ENCODE measurements at places on chromosomes 1 and 21.

- DNase-seq: no peak
Measured at GRCh38 chr1:66262208-66262963, 271.6 kb upstream of the SGIP1 start.

DNA sequence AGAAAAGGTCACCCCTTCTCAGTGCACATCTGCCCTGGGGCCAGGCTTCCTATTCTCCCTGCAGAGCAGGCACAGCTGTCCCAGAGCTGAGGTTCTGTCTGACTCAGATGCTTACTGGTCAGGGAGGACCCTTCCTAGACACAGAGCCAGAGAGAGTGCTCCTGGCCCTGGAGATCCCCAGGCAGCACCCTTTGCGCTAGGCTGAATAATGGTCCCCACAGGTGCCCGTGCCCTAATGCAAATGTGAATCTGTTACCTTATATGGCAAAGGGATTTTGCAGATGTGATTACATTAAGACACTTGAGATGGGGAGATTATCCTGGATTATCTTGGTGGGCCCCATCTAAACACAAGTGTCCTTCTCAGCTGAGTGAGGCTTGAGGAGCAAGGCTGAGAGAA, 2.6 kb upstream of the TNNI1 start:
- no peak for DNase-seq

DNA sequence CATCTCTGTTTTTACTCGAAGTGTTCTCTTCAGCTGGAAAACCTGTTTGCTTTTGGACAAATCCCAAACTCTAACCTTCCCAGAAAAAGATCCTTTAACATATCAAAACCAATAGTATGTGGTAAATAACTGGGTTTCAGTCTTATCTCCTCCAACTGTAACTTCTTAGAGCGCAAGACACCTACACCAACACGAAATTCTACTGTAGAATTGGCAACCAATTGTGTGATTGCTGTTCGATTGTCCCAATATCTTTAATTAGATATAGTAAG, 5.8 kb upstream of the MPZL1 start:
- DNase-seq: no peak

DNA sequence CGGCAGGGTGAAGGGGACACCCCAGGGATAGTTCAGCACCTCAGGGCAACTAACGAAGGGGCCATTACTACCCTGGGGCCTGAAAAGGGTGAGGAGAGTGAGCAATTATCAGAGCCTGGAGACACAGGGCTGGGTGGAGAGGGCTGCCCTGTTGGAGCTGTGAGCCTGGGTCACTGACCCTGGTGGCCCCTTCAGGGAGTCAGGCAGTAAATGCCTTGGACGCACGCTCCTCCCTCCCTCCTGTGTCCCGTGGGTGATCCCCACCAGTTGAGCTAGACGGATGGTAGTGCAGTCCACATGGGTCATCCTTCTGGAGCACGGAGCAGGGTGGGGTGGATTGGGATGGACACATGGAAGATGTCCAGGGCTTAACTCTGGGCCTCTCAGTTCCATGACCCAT, 305.3 kb downstream of the PTPRU start:
- no peak for DNase-seq

DNA sequence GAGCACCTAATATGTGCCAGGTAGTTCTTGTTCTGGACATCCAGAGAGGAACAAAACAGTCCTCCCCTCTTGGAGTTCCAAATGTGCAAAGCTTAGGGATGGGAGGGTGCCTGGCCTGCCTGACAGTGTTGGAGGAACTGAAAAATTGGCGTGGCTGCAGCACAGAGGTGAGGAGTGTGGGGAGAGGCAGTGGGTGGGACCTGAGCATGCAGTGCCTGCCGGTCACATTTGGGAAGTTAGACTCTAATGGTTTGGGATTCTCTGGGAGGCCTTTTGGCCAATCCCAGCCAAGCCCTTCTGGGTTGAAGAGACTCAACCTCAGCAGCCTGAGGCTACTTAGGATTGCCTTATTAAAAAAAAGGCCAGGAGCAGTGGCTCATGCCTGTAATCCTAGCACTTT, 2.3 kb upstream of the TCEA3 start:
- DNase-seq: no peak

DNA sequence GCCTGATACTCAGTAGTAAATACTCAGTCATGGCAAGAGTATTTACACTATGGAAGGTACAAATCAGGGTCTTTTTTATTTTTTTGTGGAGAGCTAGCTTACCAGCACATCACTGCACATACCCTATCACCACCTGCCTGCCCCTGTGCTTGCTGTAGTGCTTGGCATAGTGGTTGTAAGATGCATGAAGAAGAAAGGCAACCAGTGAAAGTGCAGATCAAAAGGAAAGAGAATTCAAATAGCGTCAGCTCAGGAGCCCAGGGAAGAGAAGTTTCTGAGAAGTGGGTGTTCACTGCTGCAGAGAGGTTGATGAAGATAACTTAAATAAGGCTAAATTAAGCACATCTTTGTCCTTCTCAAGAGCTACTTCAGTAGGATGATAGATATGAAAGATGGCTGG, 76.0 kb downstream of the DTL start:
- DNase-seq: no peak

- DNase-seq: no peak
Measured at GRCh38 chr1:39173995-39174380, 30.5 kb upstream of the MACF1 start.

DNA sequence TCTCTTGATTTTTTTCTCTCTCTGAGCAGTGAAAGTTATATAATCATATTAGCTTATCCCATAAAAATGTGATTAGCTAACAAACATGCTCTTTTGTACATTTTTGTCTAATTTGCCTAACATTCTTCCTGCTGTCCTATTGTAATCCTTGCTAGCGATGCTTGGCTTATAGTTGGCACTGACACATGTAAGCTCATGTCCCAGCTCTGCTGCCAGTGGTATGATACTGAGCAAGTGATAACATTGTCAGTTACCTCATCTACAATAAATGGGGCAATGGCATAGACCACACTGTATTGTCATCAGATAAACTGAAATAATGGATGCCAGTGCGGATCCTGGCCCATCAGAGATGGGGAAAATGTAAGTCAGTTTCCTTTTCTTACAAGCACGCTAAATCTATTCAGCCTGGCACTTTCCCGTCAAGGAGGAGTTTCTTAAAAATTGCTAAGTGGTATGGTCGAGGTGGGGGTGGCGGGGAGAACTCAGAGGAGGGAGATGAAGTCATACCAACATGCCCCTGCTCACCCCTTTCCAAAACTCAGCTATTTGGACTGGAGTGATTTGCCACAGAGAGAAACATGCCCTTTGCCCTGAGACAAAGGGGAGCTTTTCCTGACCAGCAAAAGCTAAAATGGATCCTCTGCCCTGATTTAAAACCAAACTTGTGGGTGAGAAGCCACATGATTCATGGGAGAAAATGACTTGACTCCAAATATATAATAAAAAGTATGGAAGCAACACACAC, 1.3 kb downstream of the FYB2 start:
- no peak for DNase-seq

- DNase-seq: no peak
Measured at GRCh38 chr21:34126269-34126668, 52.9 kb downstream of the MRPS6 start.

- no peak for DNase-seq
Measured at GRCh38 chr1:41664861-41665640, 180.6 kb upstream of the EDN2 start.

GRCh38 chr1:151476083-151476482, 16.8 kb upstream of the POGZ start:
- no peak for DNase-seq

DNA sequence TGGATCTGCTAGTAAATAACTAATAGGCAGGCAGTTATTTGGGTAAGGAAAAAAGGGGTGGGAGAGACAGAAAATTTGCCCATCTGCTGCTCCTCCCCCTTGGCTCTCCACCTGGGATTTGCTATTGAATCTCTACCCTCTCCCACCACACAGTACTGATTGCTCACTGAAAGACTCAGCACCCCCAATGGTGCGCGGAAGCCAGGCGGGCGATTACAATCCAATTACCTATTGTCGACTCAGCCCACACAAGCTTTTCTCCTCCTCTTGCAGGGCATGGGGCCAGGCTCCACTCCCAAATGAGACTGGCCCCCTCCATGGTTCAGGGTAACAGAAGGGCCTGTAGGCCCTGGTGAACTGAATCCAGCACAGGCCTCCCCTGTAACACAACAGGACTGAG, 2.7 kb upstream of the HMGN2 start:
- DNase-seq: no peak

GRCh38 chr1:54792686-54793282, 8.3 kb downstream of the TTC22 start:
- DNase-seq: no peak

GRCh38 chr1:44511363-44511762, 106.3 kb downstream of the RNF220 start:
- no peak for DNase-seq

DNA sequence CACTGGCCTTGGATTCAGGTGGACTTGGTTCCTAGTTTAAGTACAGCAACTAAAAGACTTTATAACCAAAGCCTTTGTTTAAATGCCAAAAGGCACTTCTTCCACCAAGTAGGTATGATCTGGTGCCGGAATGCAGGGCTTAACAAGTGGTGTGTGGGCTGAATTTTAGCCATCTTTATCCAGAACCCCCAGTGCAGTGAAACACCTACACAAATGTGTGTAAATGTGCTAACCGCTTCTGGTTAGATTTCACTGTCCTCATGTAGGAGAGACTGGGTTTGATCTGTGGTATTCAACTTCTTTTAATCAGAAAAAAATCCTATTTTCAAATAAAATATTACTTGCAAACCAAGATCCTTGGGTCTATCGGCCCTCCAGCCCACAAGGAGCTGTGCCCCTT, 10.3 kb downstream of the SLAMF1 start:
- DNase-seq: no peak

GRCh38 chr1:41658431-41659158, 174.1 kb upstream of the EDN2 start:
- DNase-seq: no peak

DNA sequence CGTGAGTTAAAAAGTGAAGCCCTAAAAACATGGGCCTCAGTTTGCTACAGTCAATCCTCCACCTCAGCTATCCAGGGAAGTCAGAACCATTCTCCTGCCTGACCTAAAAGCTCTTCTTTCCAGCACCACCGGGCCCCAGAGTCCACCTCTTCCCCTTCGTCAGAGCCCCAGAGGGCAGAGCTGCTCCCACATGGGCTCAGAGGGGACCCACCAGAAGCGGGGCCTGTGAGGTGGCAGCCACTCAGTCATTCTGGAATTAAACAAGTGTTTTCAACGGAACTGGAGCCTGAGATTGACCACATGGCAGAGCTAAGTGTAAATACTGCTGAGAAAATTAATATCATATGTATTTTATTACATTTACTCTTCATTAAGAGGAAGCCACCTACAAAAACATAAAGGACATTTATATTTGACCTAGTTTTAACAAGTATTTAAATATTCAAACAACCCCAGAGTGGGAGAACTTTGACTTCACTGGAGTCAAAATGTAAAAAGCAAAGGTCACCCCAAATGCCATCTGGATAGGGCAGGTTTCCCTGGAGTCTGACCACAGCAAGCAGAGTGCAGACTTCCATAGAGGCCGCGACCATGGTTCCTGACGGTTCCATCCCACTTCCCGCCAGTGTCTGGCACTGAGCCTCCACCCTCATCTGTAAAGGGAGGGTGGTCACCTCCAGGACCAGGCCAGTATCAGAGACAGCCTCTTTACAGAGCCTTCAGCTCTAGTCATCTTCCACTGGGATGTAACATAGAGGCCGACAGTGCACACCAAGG, 1.8 kb downstream of the SUMO3 start:
- no peak for DNase-seq

- DNase-seq: no peak
Measured at GRCh38 chr1:226063977-226064815, 1.7 kb downstream of the H3-3A start.

GRCh38 chr21:43193651-43194302, 25.0 kb downstream of the CRYAA start:
- no peak for DNase-seq

DNA sequence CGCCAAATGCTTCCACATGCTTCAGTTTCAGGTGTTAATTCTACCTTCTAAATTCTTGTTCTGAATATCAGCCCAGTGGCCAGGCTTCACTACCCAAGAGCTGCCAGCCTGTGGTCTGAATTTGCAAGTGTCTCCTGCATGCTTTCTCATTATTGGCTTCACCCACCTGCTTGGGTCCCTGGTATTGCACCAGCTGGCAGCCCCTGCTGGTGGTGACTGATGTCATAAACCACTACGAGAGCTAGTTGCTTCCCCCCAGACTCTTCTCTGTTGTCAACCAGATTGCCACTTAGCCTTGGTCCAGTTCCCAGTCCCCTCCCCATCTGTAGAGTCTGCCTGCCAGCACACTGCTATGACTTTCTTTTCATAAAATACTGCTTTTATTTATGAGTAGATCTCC, 197.7 kb upstream of the DUSP10 start:
- no peak for DNase-seq

DNA sequence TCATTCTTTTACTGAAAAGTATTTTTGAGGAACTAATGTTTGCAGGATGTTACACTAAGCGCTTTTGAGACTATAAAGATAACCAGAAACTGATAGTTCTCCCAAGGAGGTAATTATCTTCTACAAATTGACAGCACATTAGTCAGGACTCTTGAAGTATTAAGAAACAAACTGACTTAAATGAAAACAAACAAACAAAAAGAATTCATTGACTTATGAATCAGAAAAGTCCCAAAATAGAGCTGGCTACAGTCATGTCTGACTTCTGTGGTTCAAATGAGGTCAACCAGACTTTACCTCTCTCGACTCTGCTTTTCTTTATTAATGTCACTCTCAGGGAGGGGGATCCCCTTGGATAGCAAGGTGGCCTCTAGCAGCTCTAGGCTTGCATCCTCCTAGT, 296.8 kb downstream of the TPR start:
- no peak for DNase-seq

DNA sequence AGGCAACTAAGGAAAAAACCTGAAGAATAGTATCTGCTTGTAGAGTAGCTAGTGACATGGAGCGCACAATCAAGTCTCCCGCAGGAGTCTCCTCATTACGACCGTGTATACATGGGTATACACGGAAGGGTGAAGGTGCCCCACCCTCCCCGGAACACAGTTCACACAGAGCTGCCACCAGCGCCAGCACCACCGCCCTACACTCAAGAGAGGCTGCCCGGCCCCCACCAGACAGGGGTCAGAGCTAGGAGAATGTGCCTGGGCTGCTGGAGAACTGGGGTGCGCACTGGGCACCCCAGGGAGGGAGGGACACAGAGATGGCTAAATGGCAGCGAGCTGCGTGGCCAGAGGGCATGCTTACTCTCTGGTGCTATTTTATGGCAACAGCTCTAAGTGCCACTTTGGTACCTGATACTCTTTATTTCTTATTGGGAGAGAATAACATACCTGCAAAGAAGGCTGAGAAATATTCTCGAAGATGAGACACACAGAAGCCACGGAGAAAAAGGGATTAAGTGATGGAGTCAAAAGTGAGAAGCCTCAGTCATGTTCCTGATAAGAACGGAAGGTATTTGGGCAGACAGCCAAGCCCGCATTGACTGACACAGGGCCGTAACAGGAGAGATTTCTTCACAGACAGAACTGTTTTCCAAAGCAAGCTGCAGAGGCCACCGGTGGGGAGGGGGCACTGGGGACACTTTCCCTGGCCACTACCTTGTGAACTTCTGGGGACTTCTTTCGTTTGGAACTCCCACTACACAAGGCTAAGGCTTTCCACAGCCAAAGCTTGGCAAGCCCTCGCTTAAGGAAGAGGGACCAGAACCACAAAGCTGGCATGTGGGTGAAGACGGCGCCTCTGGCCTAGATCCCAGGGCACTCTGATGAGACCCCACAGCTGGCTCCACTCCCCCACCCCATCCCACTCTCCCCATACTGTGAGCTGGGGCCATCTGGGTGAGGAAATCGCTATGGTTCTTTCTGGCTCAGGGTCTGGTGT, 108.0 kb downstream of the PGBD5 start:
- no peak for DNase-seq
